NCI-H2171 (cell line): ENCODE measurements at places on chromosomes 3 and 15.

DNA sequence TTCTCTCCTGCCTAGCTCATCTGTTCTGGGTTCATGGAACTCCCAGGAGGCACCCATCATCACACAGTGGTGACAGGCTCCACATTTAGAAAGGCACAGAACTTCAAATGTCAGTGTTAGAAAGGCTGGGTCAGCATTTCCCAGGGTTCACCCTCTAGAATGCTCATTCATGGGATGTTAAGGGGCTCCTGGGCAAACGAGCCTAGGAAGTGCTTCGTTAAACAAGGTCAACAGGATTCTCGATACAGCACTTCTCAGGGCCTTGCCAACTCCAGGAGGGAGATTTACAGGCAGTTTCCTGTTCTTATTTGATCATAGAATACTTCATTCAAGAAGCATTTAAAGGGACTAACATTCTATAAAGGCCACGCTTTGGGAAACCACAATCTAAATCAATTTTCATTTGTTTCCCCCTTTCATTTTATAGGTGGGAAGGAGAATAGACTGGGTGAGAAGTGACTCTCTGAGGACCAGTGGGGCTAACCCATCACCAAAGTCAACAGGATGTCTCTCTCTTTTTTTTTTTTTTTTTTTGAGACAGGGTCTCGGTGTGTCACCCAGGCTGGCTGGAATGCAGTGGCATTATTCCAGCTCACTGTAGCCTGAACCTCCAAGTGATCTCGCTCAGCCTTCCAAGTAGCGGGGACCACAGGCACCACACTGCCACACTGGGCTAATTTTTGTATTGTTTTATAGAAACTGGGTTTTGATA lies 14.3 kb downstream of the IGDCC4 start:
- no peak for DNase-seq

GRCh38 chr3:104244680-104245220 lies 1122.0 kb upstream of the ALCAM start:
- DNase-seq = no peak

DNA sequence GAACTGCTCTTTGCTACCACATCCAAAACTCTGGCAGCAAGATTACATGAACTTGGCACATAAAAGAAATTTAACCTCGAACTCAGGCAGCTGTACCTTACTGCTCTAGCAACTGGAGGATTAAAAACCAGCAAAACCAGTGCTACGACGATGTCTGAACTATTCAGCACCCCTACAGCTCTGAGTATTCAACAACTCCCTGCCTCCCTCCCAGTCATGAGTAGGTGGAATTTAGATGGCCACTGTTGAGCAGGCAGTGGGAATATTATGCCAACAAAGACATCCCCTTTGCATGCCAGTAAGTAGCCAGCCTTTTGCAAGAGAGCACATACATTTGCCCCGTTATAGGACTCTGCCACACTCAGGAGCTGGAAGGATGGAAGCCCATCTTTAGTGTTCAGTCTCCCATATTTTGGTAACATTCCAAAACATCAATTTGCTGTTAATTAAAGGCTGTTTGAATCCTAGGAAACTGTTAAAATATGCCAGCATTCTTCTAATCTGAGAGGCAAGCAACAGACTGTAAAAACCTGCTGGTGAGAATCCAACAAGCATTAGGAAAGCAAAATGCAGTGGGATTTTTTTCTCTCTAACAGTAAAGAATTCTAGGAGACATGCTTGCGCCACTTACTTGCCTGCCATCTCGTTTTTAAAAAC lies 85.4 kb downstream of the ZNF385D start:
- DNase-seq = no peak

DNA sequence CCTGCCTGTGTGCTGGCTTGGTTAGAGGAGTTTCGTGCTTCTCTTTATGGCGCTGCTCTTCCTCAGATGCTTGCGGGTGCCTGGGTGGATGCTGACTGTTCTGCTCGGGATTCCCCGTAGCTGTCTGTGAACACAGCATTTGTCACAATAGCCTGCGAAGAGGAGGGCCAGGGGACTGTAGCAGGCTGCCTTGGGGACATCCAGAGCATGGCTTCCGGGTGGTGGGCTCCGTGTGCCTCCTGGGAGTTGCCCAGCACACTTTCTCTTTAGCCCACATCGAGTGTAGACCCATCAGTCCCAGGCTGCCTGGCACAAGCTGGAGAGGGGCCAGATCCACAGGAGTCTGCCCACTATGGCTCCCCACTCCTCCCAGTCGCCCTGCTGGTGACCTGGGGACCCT lies 22.4 kb downstream of the LRRK1 start:
- DNase-seq = no peak

- DNase-seq = no peak
These were observed 187.1 kb downstream of the ITPR1 start for GRCh38 chr3:4680227-4680691.

- peak; percentile 46 for DNase-seq
These were observed 26.9 kb downstream of the PIERCE2 start for GRCh38 chr15:55434989-55435825.

GRCh38 chr3:144032531-144033239 lies 61.1 kb downstream of the DIPK2A start:
- no peak for DNase-seq

- DNase-seq = no peak
These were observed 25.1 kb downstream of the STIMATE start for GRCh38 chr3:52872245-52872644.

DNA sequence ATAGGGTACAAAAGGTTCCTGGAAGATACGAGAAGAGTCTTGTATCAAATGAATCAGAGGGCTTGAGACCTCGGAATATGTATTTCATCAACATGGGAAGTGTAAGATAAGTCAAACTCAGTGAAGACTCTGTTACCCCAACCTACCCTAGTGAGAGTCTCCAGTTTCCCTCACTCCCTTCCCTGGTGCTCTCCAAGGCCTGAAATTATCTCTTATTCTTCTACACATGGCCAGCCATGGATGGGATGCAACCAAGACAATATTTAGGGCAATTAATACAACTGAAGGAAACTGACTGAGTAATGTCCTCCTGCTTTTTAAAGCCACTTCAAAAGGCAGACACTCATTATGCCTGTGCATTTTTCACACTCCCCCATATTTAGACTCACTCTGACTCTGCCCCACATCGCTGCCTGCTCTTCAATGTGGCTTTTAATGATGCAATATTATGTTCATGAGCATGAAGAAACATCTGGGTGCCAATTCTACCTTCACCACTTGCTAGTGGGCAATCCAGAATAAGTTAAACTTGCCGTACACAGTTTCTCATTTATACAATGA lies 137.1 kb upstream of the THBS1 start:
- DNase-seq = no peak

GRCh38 chr3:76646921-76647562 lies 392.9 kb upstream of the ROBO2 start:
- DNase-seq = no peak

GRCh38 chr3:85170646-85171045 lies 211.9 kb downstream of the CADM2 start:
- DNase-seq = no peak

DNA sequence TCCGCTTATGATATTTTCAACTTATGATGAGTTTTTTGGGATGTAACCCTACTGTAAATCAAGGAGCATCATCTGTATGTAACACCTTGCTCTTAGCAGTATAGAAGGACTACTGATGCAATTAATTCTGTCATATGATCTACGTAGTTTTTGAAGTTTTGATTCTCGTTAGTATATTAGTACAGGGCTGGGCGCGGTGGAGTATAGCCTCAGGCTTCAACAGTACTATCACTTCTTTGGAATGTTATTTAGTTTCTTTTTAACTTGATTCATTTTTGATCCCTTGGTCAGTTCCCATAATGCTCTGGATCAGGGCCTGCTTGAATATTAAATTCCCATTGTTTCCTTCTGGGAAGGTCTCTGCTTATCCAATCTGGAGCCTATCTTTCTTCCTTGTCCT lies 23.9 kb upstream of the AP4E1 start:
- no peak for DNase-seq

GRCh38 chr3:168618827-168619470 lies 523.2 kb upstream of the GOLIM4 start:
- no peak for DNase-seq

- no peak for DNase-seq
These were observed 13.3 kb upstream of the MINAR1 start for GRCh38 chr15:79418693-79419279.

DNA sequence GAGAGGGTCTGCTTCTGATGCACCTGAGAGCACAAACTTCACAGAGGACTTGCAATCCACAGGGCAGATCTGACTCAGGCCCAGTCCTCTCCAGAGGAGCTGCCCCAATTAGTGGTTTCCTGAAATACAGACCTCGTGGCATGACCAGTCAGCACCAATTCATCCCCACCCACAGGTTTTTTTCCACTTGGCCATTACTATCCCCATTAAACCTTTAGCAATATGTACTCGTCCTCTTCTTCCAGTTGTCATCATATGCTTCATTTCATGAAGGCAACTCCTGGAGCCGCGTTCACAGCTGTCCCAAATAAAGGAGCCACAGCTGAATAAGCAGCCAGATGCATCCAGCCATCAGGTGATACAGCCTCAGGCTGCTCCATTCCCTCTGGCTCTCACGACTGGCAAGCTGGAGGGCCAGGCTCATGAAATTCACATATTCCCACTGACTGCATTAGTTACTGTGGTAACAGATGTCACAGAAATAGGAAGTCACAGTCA lies 163.1 kb downstream of the FMN1 start:
- DNase-seq = peak; percentile 80

DNA sequence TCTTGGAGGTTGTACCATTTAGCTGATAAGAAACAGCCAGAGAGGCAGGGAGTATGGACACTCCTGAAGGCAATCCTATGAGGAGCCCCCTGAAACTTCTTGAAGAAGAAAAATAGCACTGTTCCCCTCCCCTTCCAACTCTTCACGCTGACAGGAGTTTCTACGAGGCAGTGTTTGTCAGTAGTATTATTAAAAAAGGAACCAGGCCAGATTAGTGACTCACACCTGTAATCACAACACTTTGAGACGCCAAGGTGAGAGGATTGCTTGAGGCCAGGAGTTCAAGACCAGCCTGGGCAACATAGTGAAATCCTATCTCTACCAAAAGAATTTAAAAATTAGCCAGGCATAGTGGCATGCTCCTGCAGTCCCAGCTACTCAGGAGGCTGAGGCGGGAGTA lies 38.7 kb downstream of the WWTR1 start:
- DNase-seq = no peak

DNA sequence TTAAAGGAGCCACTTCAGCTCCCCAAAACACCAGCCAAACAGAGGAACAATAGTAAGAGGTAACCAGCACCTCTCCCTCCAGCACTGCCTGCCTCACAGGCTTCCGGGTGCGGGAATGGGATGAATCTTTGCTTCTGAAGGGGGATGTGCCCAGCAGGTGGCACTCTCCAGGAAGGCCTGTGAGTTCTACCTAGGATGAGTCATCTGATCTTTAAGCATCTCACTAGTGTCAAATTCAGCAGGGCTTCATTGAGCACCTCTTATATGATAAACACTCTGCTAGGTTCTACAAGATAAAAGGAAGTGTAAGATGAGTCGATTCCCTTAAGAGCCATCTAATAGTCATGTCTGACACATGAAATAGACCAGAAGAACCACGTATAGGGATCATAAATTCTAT lies 237.4 kb upstream of the UMPS start:
- DNase-seq = peak; percentile 2

DNA sequence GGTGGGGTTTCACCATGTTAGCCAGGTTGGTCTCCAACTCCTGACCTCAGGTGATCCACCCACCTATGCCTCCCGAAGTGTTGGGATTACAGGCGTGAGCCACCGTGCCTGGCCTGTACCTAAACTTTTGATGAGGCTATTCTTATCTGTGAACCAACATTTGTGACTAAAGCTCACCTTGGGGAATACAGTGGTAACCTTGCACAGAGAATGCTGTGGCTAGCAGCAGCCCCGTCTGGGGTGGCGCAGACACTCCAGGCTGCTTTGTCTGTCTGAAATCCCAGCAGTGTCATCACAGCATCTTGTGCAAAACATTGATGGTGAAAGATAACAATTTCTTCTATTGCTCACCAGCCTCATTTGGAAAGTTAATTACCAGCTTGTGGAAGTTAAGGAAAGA lies 58.9 kb downstream of the CMTM8 start:
- no peak for DNase-seq

DNA sequence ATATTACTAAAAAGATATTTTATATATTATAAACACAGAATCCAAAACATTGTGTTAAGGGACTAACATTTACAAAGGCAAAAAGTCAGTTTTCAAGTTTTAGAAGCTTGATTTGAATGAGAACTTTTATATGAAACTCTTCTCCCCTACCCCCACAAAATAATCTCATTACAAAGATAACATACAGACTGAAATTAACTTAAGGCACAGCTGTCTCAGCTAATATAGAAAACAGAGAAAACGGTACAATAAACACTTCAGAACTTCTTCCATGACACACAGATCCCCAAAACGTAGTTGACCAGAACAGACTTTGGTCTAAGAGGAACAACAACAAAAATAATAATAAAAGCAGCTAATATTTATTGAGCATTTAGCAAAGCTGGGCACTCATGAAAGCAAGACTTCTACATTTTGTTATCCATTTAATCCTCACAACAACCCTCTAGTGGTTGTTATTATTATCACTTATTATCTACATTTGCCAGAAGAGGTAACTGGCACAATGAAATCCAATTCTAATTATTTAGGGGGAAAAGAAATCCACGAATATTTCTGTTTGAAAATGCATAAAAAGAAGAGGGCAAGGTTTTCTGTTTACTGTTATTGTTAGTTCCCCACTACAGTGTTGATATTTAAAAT lies 68.1 kb downstream of the PFN2 start:
- no peak for DNase-seq

- DNase-seq = no peak
These were observed 114.1 kb upstream of the PPP2R3A start for GRCh38 chr3:135851201-135852081.

GRCh38 chr3:104291437-104291851 lies 1075.3 kb upstream of the ALCAM start:
- no peak for DNase-seq
